AG04450 (cell line): ENCODE measurements at places on chromosomes 4 and X.

DNA sequence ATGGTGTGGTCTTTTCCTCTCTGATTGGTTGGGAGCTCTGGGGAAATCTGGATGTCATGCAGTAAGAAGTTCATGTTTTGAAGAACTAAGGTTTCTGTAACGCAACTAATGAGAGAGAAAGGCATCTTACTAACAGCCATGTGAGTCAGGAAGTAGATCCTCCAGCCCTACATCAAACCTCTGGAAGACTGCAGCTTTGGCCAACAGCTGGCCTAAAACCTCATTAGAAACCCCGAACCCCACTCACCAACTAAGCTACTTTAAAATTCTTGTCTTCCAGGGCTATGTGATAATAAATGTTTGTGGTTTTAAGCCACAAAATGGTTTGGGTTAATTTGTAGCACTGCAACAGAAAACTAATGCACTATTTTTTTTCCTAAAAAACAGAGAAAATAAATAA, 549.0 kb upstream of the GRID2 start:
- DNase-seq = no peak

DNA sequence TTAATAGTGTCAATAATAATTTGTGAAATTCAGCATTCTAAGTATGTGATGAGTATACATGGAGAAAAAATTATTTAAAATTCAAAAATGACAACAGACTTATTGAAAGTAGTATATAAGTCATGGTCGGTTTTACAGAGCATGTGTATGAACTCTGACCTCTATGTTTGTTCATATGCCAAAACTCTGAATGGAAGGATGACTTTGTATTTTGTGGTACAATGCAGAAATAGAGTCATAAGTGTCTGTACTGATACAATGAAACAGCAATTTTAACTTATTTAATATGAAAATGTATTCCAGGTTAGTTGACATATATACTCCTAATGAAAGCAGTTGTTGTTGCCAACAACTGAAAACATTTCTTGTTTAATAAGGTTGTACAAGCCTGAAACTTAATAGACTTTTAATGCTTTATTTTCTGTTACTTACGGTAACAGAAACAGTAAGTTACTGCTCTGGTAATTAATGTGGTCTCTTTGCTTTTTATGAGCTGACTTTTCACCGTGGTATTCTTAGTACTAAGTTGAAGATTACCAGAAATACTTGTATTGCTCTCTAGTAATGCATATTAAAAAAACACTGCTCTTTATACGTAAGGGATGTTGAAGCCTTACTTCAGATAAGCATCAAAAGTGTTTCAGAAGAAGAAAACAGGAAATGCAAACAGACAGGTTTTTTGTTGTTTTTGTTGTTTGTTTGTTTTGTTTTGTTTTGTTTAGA, 1.9 kb downstream of the UBE2K start:
- DNase-seq = no peak

- no peak for DNase-seq
Measured at GRCh38 chr4:172169871-172170270, 356.7 kb downstream of the GALNTL6 start.

GRCh38 chrX:50579955-50580354, 109.3 kb upstream of the DGKK start:
- DNase-seq = peak; percentile 11

GRCh38 chr4:46386570-46386969, 3.4 kb downstream of the GABRA2 start:
- DNase-seq = no peak

GRCh38 chr4:101596781-101597552, 193.6 kb upstream of the BANK1 start:
- DNase-seq = no peak

DNA sequence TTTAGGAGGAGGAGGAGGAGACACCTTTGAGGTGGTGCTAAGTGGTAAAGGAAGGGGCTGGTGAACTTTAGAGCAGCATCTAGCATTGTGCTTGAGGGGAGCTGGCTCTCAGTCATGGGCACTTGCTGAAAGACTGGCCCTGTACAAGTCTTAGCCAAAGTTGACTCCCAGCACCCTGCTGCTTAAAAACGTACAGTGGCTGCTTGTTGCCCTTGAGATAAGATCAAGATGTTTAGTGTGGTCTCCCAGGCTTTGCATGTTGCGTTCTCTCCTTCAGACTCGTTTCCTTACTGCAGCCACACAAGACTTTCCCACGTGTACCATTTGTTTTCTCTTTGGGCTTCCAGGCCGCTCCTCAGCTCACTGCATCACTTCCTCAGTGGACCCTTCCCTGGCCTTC, 1.8 kb downstream of the MED28 start:
- DNase-seq = no peak

GRCh38 chr4:129145222-129145730, 49.3 kb downstream of the C4orf33 start:
- no peak for DNase-seq

DNA sequence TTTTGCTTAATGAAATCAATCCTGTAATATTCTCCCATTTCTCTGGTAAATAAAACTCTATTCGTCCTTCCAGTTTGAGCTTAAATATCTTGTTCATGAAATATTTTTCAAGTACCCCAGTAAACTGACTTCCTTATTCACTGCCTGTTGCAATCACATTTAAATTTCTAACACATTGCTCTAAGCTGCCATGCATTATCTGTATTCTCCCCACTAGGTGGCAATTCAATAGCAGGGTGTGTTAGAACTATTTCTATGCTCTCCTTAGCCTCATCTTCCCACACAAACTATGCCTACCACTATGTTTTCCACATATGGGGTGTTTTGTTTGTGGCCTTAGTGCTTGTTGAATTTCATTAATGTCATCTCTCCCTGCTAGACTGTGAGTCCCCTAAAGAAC, 377.1 kb upstream of the HS3ST1 start:
- DNase-seq = no peak

GRCh38 chrX:9420275-9421265, 44.3 kb upstream of the TBL1X start:
- no peak for DNase-seq

DNA sequence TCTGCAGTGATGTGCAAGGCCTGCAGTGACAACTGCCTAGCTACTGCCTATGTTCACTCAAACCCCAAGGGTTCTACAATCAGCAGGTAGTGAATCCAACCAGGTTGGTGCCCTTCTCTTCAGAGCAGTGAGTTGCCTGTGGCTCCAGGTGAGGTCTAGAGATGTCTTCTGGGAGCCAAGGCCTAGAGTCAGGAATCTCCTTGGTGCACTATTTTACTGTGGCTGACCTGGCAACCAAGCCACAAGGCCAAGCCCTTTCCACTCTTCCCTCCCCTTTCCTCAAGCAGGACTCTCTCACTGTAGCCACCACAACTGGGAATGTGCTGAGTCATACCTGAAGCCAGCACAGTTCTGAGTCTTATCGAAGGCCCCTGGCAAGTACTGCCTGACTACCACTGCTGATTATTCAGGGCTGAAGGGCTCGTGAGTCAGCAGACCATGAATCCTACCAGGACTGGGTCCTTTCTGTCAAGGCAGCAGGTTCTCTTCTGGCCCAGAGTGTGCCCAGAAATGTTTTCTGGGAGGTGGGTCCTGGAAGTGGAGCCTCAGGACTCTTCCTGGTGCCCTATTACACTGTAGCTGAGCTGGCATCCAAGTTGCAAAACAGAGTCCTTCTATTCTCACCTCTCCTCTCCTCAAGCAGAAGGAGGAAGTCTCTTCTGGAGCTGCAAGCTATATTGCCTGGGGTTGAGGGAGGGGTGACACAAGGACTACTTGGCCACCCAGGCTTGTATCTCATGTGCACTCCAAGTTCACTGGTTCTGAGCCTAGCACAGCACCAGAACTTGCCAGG, 111.6 kb downstream of the BTC start:
- DNase-seq = peak; percentile 75

DNA sequence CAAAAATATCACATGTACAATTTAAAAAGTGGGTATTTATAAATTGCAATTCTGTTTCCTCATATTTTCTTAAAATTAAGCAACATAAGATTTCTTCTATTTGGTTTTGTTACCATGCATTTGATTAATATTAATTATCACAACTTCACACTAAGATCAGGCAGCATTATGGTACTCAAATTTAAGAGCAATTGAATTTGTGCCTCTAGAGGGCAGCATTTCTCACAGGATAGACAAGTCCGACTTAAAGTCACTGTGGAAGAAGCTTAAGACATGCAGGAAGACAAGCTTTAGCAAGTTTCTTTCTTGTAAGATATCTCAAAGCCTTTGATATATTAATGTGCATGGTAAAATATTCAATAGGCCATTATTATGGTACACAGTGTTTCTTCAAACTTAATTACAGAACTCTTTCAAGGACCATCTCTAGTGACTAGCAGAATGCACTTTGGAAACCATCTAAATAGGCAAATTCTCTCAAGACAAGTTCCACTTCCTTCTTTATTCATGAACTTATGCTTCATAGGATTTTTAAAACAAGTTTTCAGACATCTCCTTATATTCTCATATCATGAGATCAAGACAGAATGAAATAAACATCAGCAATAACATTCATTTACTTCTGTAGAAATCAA, 35.0 kb downstream of the FBXW7 start:
- peak; percentile 83 for DNase-seq

DNA sequence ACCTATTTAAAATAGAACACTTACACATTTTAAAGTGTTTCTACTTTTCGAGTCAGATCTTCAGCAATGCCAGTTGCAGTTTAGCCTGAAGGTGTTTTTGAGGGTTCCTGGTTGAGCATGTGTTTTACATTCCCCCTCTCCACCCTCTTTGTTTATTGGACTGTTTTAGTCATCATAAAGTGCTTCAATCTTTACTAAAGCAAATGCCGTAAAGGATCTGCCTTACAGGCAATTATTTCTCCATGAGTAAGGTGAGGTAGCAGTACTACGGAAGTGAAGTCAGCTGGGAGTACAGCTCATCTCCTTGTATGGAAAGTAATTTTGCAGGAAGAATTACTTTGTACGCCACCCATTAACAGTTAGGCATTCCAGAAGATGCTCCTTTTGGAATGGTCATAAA, 36.9 kb downstream of the PDLIM5 start:
- DNase-seq = peak; percentile 45

- DNase-seq = peak; percentile 3
Measured at GRCh38 chr4:167622481-167623240, 388.4 kb upstream of the SPOCK3 start.

GRCh38 chrX:69153060-69153730, 12.1 kb downstream of the PJA1 start:
- no peak for DNase-seq

DNA sequence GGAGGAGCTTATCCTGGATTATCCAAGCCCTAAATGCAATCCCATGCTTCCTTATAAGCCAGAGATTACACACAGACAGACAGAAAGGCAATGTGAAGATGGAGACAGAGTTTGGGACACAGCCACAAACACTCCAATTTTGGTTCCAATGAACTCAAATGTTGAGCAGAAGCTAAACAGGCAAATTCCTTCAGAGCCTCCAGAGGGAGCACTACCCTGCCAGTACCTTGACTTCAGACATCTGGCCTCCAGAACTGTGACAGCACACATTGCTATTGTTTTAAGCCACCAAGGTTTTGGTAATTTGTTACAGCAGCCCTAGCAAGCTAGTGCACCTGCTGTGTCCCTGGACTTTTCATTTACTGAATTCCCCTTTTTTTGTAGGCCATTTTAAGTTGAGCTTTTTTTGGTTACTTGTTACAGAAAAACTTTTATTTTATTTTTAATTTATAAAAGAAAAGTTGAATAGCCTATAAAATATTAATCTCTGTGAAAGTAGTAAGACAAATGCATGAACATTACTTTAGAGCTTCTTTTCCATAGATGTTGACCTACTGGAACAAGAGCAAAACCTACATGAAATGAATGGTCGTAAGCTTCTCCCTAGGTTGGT, 33.4 kb upstream of the SRD5A3 start:
- DNase-seq = no peak

DNA sequence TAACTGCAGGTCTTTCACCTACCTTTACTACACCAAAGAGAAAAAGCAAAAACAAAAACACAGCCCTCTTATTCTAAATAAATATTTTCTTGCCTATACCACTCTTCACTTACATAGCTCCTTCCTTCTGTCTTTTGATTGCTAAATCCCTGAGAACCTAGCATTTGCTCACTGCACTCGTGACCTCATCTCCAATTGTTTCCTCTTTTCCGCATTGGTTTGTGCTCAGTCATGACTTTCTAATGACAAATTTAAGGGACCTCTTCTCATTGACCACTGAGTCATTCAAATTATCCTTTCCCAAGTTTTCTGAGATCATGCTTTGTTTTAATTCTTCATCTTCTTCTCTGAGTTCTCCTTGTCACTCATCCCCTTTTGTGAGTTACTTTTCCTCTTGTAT, 1697.1 kb downstream of the STIM2 start:
- peak; percentile 2 for DNase-seq

- DNase-seq = no peak
Measured at GRCh38 chrX:69065451-69065850, 99.8 kb downstream of the PJA1 start.

DNA sequence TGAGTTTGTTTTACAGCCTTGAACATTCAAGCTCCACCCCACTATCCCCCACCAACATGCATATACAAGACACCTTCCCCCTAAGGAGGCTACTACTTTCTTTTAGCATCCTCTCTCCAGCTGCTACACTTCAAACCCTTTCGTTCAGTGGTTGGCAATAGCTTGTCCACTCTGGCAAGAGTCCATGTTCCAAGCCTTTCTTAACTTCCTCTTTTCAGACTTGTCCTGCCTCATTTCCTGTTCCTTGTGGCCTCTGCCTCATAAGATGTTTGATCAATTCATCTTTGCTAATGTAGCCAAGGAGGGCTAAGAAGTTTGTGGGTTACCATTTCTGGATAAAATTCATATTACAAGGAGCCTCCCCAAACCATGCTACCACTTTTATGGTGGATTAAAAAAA, 20.8 kb upstream of the ZCCHC12 start:
- no peak for DNase-seq

- DNase-seq = no peak
Measured at GRCh38 chr4:177726111-177726510, 283.9 kb upstream of the AGA start.

- DNase-seq = no peak
Measured at GRCh38 chr4:5666741-5667140, 41.6 kb downstream of the EVC2 start.

GRCh38 chr4:168059251-168059650, 33.1 kb upstream of the ANXA10 start:
- DNase-seq = peak; percentile 15

DNA sequence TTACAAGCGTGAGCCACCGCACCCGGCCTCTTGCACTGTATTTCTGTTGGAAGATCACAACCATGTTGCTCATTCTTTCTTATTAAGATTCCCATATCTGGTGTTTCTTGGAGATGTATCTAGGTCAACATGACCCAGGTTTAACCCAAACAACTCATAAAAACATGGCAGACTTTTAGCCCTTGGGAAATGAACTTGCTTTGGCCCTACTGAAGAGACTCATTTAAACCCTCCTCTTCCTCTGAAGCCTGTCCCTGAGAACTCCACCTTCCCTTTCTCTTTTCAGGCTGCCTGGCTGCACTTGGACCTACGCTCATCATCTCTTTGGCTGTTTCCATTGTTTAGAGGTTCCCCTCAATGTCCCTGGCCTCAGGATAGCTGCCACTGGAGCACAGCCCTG, 22.8 kb upstream of the OPN1LW start:
- no peak for DNase-seq
